ENCODE measurements at places on chromosomes 12 and 14.

DNA sequence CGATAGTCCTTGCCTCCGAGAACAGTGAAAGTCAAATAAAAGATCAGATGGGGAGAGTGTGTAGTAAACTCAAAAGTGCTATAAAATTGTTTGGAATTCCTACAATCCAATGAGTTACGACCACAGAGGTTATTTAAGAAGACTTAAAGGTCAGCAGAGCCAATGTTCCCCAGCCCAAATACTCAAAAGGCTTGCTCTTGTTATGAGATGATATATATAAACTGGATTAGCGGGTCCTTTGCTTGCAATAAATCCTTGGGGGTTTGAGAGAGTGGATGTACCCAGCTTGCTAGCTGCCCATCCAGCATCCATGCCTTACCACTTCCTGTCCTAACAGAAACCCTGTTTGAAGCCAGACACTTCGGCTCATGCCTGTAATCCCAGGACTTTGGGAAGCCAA is 29.0 kb upstream of the MED13L start:
- no peak for DNase-seq

DNA sequence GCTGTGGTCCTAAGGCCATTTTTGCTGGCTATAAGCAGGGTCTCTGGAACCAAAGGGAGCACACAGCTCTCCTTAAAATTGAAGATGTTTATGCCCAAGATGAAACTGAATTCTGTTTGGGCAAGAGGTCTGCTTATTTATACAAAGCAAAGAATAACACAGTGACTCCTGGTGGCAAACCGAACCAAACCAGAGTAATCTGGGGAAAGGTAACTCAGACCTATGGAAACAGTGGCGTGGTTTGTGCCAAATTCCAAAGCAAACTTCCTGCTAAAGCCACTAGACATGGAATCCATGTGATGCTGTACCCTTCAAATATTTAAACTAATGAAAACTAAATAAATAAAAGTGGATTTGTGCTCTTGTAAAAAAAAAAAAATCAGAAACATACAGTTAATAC is 29.6 kb upstream of the BICDL1 start:
- no peak for DNase-seq

GRCh38 chr14:71486279-71486678 is 445.9 kb upstream of the RGS6 start:
- DNase-seq: no peak

DNA sequence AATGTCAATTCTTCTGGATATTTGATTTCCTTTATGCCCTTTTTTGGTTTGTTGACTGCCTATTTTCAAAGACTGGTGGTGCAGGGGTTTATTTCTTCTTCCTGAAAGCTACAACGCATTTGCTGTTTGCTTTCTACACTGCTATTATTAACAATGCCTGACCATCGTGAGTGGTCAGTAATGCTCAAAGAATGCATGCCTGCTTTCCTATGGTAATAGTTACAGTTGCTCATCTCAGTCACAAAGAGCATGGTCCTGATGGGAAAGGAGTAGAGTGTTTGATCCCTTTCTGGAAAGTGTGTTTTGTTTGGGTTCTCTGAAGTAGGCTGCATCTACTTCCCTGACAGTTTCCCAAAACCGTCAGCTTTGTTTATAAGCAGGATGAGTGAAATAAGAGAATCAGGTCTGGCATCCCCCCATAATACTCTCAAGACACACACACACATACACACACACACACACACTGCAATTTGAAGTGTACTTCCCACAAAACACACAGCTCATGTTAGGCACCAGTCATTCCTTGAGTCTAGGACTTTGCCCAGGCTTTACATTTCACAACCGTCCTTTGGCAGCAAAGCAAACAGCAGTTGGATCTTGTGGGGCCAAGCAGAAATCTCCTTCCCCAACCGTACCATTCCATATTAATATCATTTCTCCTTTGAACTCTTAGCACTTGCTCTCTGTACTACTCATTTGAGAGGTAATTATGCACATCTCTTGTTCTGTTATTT is 56.6 kb downstream of the SUDS3 start:
- no peak for DNase-seq

- DNase-seq: no peak
Measured at GRCh38 chr14:81187832-81188522, 32.8 kb downstream of the GTF2A1 start.

DNA sequence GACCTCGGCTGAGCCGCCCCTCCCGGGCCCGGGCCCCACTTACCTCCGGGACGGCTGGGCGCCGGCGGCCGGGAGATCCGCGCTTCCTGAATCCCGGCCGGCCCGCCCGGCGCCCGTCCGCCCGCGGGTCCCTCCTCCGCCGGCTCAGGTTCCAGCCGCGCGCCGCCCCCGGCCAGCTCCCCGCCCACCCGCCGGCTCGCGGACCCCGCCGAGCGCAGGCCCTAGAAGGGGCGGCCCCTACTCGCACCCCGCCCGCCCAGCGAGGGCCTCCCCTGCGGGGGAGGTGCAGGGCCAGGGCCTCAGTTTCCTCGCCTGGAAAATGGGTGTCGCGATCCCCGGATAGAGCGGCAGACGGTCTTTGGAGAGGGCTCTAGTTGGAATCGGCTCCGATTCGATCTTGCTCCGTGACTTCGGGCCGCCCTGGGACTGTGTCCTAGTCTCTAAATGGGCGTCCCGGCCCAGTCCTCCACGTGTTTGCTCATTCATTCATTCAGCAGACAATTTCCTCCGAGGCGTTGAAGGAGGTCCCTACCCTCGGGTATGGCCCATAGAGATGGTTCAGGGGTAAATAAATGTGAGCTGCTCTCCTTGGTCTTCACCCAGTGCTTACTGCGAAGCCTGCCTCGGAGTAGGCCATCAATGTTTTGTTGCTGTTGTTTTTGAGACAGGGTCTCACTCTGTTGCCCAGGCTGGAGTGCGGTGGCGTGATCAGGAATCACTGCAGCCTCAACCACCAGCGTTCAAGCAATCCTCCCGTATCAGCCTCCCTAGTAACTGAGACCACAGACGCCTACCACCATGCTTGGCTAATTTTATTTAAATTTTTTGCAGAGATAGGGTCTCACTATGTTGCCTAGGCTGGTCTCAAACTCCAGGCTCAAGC is at the start of gene TRPV4:
TRPV4 (minus strand) TSS at position 92 of the 883 bp plus-strand sequence. CDS start 18,602 bp downstream, outside the sequence.
- DNase-seq: no peak

GRCh38 chr14:75107186-75107585 is 19.7 kb downstream of the NEK9 start:
- DNase-seq: no peak

DNA sequence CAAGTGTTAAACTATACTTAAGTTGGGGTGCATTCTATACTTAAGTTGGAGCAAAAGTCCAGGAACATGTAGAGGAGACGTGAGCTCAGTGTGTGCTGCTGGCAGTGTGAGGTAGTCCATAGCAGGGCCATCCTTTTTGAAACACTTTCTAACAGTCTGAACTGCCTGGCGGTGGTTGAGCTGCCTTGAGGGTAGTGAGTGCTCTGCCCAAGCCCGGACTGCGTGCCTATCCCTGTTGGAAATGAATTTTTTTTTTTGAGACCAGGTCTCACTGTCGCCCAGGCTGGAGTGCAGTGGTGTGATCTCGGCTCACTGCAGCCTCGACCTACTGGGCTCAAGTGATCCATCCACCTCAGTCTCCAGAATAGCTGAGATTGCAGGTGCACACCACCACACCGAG is 14.1 kb downstream of the KCNH3 start:
- no peak for DNase-seq

DNA sequence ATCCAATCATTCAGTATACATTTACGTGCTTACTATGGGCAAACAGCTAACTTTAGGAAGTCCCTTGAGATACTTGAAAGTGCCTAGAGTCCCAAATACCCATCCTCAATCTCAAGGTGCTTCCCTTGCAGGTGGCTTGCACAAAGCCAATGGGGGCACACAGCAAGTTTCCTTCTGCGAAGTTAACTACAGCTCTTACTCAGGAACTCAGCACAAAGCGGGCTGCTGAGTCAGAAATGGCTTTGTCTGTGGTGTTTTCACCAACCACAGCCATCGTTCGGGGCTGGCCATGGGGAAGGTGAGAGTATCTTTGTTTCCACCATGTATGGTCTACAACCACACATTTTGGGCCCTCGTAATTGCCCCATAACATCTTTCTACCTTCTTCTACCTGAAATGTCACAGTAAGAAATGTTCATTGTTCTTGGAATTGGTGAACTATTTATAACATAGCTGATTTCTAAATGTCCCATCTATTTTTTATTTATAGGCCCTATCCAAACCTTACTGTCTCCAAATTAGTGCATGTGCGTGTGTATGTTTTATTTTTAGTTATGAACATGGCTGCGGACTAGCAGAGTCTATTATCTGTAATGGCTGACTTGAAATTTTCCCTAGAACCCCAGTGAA is 13.9 kb downstream of the MFAP5 start:
- no peak for DNase-seq

DNA sequence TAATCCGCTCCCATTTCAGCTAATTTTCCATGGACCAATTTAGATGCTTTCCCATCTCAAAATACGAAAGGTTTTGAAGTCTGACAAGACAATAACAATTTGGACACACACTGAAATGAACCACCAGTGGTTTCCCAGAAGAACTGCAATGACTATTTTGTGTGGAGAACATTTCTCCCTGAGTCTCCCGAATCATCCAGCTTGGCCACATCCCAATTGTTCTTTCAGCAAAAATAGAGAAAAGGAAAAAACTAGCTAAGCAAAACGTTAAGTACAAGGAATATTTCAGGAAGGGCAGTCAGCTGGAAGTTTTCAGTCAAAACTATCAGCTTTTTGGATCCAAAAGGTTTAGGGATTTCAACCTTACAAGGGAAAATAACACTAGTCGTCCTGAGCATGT is 390.6 kb downstream of the KCNH5 start:
- no peak for DNase-seq

DNA sequence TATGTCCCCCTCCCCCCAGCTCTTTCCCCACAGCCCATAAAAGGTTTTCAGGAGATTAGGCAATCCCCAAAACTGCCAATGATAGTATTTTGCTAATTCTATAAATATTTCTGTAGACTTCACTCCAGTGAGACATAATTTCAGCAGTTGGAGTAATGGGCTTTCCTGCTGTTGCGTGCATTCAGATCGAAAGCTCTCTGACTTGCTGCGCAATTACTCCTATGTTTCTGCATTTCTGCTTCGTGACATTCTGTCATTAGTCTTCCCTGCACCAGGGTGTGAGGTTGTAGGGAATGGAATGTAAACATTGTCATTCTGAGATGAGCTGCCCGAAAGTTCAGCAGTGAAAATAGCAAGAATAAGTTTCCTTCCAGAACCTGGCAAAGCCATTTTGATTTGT is 58.2 kb downstream of the SAMD4A start:
- peak; percentile 25 for DNase-seq

- no peak for DNase-seq
Measured at GRCh38 chr12:88576866-88577265, 3.4 kb downstream of the KITLG start.

DNA sequence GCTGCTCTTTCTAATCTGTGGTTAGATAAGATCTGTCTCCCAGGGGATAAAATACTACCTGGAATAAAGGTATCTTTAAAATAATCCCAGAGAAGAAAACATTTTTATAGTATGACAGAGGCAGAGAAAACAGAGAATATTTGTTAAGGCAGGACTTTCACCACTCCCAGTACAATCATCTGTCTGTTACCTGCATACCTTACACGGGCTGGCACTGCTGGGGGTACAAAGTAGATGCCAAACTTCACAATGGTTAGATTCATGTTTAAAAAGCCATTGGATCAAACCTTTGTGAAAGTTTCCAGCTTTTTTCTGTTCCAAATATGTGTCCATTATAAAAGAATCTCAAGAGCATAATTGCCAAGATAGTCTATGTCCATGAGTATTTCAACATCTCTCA is 273.6 kb upstream of the BTG1 start:
- DNase-seq: no peak
